ENCODE measurements at places on chromosomes 4 and X.

DNA sequence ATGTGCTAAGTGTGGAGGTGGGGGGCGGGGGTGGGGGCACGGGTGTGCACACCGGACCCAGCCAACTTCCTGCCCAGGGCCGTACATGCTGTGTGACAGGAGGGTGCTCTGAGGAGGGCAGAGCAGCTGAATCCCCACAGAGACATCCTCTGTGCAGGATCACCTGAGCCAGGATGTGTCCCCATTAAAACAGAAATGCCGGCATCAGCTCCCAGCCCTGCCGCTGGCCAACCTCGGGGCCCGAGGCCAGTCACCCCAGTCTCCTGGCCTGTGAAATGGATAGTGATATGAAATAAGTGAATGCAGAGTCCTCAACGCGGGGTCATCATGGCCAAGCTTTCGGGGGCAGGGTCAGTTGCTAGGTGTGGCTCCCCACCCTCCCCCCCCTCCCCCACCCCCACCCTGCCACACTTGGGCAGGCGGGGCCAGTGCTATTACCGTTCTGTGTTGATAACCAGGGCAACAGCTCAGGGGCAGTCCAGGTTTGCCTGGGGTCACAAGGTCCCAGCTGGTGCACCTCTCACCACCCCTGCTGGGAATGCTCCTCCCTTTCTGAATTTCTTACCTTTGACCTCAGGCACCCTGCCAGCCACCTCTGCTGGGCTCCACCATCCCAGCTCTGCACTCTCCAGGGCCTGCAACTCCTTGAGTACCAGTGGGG, 227.2 kb upstream of the PSAPL1 start:
- no peak for DNase-seq

DNA sequence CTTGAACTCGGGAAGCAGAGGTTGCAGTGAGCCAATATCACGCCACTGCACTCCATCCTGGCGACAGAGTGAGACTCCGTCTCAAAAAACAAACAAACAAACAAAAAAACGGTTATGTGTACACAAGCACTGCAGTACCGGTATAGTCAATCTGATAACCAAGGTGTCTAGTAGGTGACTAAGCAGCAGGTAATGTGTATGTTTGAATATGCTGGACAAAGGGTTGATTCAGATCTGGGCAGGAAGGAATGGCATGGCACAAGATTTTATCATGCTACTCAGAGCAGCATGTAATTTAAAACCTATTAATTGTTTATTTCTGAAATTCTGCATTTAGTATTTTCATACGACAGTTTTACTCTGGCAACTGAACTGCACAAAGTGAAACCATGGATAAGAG, 41.7 kb downstream of the MAGEC1 start:
- DNase-seq, result no peak

DNA sequence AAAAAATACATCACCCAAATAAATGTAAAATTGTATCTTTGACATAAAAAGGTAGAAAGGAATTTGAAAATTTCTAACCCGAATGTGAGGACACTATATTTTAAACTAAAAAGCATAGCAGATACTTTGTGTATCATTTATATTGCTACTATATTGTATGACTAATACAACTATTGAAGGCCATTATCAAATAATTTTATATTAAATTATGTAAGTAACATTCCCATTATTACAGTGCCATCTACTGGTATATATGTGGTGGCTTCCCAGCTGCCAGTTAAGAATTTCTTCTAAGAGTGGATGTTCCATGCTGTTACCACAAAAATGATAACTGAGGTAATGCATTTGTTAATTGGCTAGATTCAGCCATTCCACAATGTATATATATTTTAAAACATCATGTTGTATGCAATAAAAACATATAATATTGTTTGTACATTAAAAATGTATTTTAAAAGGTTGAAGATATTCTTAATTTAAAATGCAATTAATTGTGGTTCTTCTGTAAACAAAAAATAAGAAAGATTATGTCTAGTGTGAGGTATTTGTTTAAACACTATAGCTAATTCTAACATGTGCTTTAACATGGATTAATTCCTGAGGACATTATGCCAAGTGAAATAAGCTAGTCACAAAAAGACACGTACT, 65.3 kb downstream of the EGF start:
- no peak for DNase-seq

DNA sequence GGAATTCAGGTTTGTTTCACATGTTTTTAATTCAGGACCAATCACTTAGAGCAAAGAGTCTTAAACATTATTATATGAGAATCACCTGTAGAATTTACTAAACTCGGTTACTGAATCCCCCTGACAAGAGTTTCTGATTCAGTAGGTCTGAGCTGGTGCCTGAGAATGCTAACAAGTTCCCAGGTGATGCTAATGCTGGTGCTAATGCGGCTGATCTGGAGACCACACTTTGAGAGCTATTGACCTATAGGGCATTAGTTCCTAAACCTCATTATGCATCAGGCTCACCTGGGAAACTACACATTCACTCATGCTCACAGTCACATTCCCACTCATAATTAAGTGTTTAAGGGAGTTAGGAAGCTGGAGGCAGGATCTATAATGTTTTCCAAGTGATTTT, 36.1 kb upstream of the NUDT6 start:
- no peak for DNase-seq

DNA sequence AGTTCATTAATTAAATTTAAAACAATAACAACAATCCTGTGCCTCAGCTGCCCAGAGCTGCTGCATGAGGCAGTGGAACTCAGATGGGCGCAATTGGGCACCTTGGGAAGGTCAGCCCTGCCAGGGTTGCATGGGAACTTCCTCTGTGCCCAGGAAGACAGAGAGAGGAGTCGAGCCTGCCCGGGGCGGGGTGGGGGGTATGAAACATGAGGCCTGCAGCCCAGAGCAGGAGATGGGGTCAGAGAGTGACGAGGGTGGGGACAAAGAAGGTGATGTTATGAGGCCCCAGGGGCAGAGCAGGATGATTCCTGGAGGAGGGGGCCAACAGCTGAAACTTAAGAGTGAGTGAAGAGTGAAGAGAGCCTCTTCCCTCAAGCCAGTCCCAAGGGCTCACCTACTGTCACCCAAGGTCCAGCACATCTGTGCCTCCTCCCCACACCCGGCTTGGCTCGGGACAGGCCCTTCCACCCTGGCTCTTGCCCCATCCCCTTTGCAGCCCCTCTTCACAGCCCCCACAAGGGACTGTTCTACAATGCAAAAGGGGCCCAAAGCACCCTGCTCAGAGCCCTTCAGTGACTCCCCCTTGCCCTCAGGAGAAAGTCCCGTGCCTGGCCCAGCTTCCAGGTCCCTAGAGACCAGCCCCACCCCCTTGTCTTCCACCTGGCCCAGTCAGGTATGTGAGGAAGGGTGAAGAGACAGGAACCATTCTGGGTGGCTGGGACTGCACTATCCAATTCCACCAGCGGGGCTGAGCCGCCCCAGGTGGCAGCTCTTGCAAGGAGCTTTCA, 31.4 kb downstream of the HMX1 start:
- no peak for DNase-seq

DNA sequence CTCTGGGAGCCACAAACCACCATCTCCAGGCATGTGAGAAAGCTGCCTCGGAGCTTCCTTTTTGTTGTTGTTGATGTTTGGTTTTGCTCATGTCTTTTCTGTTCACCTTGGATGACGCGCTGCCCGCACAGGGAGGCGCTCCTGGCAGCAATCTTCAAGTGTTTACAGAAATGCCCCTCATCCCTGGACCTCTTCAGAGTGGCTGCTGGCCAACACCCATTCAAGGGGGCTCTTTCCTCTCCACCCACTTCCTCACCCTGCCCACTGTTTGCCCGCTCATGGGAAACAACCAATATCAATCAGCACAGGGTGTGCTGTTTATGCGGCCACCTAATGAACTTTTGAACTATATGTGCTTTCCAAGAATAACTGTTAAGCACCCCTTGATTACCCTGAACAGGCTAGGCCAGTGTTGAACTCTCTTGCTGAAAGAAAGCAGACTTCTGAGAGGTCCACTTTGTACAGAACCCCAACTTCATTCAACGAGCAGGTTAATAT, 355.1 kb upstream of the CLNK start:
- no peak for DNase-seq

- DNase-seq, result no peak
These were observed 44.3 kb downstream of the CCNG2 start for GRCh38 chr4:77201343-77201742.

DNA sequence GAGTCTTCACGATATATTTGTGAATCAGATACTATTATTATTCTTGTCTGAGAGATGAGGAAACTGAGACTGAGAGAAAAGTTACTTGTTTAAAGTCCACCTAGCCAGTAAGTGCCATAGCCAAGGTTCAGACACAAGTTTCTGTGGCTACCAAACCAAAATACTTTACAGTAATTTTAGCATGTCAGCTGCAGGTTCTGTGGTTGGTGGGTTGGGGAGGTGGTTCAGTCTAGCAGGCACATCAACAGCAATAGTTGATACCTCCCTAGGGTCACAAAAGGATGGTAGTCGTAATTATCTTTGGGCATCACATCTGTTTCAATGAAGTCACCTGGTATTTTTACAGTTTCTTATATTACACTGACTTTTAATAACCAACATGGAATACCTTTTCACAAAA, 35.6 kb upstream of the EDA2R start:
- DNase-seq, result no peak

- DNase-seq, result no peak
These were observed 1004.7 kb upstream of the LCORL start for GRCh38 chr4:19026281-19026680.

DNA sequence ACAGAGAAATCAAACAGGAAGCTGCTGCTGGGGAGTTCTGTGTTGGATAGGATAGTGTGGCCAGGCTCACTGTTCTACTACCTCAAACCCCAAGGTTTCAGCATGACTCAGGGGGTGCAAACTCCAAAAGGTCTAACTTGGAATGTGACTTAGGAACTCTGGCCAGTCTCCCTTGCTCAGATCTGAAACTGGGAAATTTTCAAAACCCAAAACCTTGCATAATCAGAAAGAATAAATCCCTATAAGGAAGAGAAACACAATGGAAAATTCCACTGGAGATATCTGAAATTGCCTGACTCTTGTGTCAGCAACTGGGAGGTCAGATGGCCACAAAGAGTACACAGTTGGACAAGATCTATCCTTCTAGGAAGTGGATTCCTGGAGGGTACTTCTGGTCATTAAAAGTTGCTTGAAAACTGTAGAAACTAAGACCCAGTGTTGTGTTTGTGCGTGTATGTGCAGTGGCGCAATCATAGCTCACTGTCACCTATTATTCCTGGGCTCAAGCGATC, 58.0 kb downstream of the PPEF2 start:
- DNase-seq, result no peak

DNA sequence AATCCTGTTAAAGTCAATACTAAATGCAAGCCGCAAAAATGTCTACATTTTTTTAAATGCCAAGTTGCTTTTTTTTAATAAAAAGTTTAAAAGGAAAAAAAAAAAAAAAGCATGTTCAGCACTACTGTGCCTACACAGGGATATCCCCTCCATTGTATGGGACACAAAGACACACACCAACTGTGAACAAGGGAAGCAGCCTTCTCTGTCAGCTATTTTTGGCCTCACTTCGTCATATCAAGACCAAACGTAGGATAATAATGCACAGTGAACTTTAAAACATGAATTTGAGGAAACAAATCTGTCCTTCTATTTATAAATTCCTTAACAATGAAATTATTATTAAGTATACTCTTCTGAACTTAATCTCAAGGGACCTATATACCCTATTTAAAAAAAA, 4.4 kb downstream of the FBXW7 start:
- DNase-seq, result no peak

- DNase-seq, result no peak
These were observed 31.4 kb downstream of the VCX2 start for GRCh38 chrX:8139716-8140115.

- DNase-seq, result no peak
These were observed 36.3 kb upstream of the TBC1D14 start for GRCh38 chr4:6873291-6873690.

- DNase-seq, result no peak
These were observed 5.9 kb upstream of the ARSD start for GRCh38 chrX:2934715-2935710.

Data from activated effector memory CD4-positive, alpha-beta T cell treated with Interleukin-2 at 50 U/mL for 16 hours (primary cell).